ENCODE measurements at places on chromosomes 16 and 17.
A peak's percentile ranks its signal among the peaks of the same experiment; 100 is the strongest.

GRCh38 chr16:85029408-85029784, 1.8 kb downstream of the KIAA0513 start:
- DNase-seq, result peak; percentile 44

GRCh38 chr17:17533901-17534441, 37.8 kb upstream of the RASD1 start:
- no peak for DNase-seq

- DNase-seq, result no peak
Measured at GRCh38 chr17:28612936-28613872, 781 bp downstream of the RSKR start.

DNA sequence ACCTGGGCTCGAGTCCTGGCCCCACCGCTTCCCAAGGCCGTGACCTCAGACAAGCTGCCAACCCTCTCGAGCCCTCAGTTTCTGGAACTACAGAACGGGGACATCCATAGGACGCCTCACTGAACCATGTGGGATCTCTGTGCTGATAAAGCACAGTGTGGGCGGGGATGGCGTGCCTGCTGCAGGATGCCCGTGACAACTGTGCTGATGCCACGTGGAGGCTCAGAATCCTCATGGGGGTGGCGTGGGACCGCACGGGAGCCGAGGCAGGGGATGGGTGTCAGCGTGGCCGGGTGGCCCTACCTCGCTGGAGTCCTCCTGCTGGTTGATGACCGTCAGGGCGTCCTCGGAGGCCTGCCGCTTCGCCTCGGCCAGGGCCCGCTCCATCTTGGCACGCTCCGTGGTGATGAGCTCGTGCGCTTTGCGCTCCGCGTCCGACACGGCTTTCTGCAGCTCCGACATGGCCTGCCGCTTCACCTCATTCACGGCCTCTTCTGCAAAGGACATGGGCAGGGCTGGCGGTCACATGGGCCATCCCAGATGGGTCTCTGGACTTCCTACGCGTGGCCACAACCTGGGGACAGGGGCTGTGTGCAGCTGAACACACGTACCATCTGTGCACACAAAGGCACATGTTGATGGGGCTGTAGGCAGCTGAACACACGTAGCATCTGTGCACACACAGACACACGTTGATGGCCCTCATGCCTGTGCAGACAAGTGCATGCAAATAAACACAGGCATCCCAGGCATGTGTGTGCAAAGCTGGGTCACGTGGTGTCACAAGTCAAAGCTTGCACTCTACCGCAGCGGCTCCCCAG, 12.7 kb upstream of the PABPN1L start:
- DNase-seq, result no peak

DNA sequence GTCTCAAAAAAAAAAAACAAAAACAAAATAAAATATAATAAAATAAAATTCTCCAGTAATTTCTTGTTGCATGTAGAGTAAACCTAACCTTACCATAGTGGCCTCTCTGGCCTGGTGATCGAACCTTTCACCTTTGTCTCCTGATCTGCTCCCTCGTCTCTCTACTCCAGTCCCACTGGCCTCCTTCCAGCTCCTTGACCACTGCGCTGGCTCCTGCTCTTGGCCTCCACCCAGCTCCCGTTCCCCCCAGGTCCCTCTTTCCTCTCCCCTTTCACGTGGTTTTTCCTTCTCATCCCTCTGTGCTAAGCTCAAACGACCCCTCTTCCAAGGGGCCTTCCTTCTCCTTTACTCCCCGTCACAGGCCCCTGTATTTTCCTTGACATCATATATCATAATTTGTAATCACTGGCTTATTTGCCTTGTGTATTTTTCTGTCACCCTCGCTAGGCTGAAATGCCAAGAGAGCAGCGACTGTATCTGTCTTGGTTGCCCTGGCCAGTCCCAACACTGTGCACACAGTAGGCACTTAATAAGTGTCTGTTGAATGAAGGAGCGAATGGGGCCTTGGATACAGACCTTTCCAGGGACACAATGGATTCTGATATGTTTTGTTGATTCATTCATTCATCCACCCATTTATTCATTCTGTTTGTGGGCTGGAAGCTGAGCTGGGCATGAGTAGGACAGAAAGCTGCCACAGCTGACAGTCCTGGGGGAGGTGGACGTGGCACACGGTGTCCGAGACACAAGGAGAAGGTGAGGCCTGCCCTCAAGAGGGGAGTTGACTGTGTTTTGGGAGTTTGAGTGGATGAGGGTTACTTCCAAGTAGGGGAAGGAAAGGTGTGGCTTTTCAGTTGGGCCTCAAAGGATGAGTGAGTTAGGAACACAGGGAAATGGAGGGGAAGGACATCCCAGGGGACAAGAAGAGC, 5.8 kb upstream of the SCN4A start:
- DNase-seq, result no peak
